Midbrain (tissue), 1 donor: ENCODE measurements at places on chromosomes 1 and 21.
A peak's percentile ranks its signal among the peaks of the same experiment; 100 is the strongest.

DNA sequence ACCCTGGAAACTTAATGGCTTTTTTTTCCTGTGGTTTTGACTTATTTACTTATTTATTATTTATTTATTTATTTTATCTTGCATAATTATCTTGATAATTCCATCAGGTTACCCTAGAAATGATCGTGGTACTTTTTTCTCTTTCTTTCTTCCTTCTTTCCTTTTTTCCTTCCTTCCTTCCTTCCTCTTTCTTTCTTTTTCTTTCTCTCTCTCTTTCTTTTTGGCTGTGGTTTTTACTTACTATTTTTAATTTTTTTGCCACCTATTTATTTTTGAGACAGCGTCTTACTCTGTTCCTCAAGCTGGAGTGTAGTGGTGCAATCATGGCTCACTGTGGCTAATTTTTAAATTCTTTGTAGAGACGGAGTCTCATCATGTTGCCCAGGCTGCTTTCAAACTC lies 6.2 kb upstream of the KLF18 start:
- no peak for DNase-seq

DNA sequence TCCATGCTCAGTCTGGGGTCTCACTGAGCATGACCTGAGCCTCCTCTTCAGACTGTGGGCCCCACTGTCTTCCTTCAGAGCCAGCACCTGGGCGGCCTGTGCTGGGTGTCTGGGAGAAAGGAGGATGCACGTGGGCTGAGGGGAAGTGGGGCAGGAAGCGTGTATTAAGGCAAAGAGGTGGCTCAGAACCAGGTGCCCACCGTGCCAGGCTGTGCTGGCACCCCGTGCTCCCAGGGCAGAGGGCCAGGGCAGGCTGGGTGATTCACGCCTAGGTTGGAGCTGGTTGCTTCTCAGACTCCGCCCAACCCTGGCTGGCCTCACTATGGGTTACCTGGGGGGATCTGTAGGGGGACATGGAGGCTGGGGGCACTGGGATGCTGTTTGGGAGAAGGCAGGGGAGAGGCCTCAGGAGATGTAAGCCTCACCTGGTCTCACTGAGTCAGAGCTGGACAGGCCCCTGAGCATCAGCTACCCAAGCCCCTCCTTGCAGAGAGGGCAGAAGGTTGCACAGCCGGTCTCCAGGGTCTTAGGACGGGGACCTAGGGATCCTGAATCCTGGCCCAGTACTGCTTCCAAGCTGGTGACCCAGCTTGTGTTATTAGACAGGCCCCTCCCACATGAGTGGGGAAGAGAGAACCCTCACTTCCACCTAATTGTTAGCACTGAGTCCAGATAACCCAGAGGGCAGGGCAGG lies 18.6 kb upstream of the PADI1 start:
- no peak for DNase-seq

GRCh38 chr1:39940253-39940652 lies 14.7 kb upstream of the MFSD2A start:
- peak; percentile 4 for DNase-seq

- no peak for DNase-seq
Observed at GRCh38 chr1:10768552-10768951, 27.9 kb downstream of the CASZ1 start.

DNA sequence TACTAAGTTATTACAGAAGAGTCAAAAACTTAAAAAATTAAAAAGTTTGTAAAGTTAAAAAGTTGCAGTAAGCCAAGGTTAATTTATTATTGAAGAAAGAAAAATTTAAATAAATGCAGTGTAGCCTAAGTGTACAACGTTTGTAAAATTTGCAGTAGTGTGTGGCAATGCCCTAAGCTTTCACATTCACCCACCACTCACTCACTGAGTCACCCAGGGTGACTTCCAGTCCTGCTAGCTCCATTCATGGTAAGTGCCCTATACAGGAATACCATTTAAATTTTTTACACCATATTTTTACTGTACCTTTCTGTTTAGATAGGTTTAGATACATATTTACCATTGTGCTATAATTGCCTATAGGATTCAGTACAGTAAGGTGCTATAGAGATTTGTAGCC lies 88.6 kb downstream of the CTH start:
- DNase-seq = no peak

GRCh38 chr1:200042552-200043335 lies 15.2 kb downstream of the NR5A2 start:
- DNase-seq = no peak

- no peak for DNase-seq
Observed at GRCh38 chr1:115426956-115427355, 88.9 kb upstream of the NGF start.

- no peak for DNase-seq
Observed at GRCh38 chr1:245512181-245512888, 357.6 kb downstream of the KIF26B start.

DNA sequence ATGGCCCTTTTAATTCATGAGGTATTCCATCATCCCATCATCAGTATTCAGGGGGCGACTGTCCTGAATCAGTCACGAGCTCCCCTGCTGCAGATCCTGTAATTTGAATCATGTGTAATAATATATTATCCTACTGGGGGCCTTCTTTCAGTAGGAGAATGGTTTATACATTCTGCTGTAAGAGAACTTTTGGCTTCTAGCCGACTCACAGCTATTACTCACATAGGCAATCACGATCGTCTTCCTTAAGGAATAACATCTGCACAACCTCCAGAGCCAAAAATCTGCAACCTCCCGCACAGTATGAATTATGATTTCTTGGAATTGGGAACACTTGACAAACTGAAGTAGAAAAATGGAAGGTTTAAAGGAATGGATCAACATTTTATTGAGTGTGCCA lies 343.0 kb downstream of the USP25 start:
- peak; percentile 66 for DNase-seq

- DNase-seq = no peak
Observed at GRCh38 chr1:36692465-36693160, 209.9 kb upstream of the CSF3R start.

- no peak for DNase-seq
Observed at GRCh38 chr1:230292689-230293389, 133.3 kb downstream of the PGBD5 start.

DNA sequence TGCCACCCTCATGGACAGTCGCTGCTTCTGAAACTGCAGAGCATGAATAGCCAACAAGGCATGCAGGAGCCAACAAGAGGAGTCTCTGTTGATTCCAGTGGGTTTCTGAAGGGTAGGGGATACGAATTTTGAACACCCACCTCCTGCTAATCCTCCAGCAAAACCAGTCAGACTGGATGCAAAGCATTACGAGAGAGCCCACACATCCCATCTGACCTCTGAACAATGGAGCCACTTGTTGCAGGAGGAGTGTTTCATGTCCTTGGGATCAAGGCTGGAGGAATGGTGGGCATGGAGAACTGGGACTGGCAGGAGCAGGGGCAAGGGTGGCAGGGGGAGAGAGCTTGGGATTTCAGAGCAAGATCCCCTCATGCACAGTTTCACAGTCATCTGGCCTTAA lies 1.6 kb downstream of the VTCN1 start:
- no peak for DNase-seq

DNA sequence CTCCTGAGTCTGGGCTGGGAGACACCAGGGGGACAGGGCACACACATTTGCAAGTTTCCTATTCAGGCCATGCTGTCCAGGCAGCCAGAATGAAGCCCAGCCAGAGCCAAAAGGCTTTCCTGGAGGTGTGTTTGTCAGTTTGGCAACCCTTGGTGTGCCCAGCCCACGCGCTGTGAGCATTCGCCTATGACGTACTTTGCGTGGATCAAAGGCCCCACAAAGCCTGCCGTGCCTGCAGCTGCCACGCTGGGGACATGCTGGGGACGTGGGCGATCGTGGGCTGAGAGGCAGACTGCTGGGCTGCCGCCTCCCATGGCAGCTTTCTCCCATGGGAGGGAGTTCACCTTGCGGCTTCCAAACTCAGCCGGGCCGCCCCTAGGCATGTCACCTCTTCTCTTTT lies 57.5 kb downstream of the CD247 start:
- DNase-seq = no peak

DNA sequence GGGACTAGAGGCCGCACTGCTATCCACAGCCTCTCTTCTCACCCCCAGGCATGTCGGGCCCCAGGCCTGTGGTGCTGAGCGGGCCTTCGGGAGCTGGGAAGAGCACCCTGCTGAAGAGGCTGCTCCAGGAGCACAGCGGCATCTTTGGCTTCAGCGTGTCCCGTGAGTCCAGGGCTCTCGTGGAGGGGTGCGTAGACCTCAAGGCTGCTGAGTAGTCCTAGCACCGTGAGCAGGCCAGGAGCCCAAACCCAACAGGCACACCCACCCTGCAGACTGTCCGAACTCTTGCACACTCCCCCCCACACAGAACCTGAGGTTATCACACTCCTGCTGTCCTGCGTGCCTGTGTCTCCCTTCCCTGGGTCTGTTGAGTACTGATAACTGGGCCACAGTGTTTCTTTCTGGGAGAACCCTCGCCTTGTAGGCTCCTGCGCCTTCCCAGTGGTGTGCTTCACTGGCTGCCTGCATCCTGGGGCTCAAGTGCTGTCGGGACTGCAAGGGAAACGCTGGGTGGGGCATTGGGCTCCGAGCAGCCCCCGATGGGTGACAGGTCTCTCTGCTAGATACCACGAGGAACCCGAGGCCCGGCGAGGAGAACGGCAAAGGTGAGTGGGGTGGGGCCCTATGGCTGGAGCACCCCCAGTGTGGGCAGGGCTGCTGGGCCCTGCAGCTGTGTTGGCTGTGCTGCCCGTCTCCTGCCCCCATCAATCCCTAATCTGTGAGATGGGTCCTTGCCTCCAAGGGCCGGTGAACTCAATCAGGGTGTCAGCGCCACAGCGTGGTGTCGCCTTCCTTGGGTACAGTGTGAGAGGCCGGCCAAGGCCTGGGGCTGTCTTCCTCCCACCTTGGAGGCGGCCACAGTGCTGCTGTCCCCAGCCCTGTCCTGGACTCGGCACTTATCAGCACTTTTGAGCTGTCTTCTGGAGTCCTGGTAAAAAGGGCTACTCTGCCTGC lies 4.0 kb upstream of the GJC2 start:
- no peak for DNase-seq

- DNase-seq = no peak
Observed at GRCh38 chr21:43006874-43007208, 32.5 kb downstream of the PKNOX1 start.

GRCh38 chr1:33768821-33769220 lies 95.1 kb upstream of the HMGB4 start:
- DNase-seq = no peak

GRCh38 chr1:246836209-246836966 lies 95.4 kb downstream of the AHCTF1 start:
- DNase-seq = no peak

- DNase-seq = no peak
Observed at GRCh38 chr21:39141502-39141901, 41.7 kb downstream of the PSMG1 start.

DNA sequence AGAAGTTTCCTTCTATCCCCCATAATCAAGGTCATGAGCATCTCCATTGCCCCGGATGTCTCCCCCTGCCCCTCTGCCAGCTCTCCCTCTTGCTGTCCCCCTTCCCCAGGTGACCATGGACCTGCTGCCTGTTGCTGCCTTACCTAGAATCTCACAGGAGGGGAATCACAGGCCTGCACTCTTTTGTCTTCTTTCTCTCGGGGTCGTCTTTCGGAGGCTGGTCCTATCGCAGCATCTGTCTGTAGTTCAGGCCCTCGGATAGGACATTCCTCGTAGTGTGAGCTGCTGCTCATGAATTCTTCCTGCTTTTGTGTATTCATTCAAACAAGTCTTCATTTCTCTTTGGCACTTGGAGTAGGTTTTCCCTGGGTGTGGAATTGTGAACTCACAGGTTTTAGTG lies 39.9 kb upstream of the ACTRT2 start:
- DNase-seq = no peak

DNA sequence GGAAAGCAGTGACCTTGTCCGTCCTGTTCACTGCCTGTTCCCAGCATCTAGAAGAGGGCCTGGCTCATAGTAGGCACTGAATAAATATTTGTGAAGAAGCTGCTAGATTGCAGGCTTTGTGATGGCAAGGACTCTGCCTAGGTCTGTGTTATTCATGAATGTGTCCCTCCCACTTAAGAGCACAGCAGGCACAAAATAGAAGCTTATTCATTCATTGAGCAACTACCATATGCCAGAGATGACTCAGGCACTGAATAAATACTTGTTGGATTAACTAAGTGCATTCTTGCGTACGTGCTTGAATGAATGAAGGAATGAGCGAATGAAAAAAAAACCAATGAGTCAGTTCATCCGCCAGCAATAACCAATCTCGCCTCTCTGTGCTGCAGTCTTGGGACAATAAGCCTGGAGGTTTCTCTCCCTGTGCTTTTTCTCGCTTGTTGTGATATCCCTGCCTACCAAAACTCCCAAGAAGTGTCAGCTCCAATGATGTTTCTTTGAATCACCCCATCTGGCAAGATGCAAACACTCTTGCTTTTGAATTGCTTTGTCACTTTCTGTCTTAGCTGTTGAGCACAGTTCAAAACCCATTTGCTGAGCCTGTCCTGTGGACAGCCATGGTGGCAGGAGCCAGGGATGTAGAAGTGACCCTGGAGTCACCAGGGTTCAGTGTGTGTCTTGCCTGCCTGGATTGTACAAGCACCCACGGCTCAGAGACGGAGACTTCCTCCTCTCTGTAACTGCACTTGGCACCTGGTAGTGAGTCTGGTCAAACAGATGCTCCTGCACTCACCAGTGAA lies 143.9 kb downstream of the KAZN start:
- DNase-seq = no peak

- no peak for DNase-seq
Observed at GRCh38 chr1:42586016-42586415, 72.2 kb upstream of the PPIH start.

DNA sequence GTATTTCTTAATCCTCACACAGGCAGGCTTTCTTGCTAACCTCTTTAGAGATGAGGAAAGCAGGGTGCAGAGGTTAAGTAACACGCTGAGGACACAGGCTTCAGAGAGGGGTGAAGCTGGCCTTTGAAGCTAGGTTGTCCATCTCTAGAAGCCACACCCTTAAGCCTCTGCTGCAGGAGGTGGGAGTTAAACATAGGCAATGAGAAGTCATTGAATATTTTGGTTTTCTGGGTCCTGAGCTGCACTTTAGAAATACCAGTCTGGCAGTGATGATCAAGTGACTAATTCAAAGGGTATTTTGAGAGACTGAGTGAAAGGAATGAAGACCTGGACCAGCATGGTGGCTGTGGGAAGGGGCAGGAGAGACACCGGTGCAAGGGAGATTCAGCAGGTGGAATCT lies 9.9 kb downstream of the KCNJ15 start:
- no peak for DNase-seq
